ENCODE measurements at places on chromosomes 1 and 21.

DNA sequence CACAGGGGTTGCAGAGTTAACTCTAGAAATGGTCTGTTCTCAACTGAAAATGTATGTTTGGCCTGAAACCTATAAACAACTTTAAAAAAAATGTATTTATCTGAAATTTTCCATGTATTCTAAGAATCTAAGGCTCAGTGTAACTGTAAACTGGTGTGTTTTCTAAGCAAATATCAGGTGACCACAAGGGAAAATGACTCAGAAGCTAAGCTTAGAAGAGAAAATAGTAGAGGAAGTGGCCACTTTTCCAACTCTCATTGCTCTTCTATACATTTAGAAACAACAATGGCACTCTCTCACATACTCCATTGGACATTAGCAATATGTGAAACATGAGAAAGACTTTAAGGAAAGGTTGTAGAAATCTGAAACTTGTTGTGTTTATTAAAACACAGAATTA is 7.5 kb downstream of the TNFSF18 start:
- DNase-seq, result peak; percentile 24

GRCh38 chr1:238318294-238319110 is 427.8 kb upstream of the ZP4 start:
- DNase-seq, result no peak

DNA sequence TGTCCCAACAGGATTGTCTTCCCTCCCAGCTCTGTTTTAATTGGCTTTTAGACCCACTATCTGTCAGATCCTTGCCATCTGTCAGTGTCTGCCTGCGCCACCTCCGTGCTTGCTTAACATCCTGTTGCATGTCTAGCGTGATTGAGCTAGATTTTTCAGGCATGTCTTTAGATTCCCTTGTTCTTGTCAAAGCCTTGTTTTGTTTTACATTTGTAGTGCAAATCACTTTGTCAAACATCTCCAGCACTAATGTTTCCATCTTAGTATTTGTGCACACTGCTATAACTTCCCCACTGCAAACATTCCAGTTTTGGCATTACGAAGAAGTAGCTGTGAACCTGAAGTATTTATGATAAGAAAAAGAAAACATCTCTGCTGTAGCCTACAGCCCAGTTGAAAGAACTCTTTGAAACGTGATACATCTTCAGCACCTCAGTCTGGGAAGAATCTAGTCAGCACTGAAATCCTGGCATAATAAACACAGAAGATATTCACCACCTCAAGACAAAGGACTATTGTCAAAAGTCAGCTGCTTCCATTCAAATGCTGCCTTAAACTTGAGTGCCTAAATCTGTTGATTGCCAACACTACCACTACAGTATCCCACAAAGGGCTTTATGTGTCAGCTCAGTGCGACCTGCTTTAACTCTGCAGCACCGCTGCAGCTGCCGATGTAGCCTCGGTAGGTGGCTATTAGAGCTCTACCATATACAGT is 105.0 kb downstream of the FNBP1L start:
- peak; percentile 85 for DNase-seq

- no peak for DNase-seq
These were observed 65.2 kb upstream of the TMPRSS15 start for GRCh38 chr21:18468790-18469189.

DNA sequence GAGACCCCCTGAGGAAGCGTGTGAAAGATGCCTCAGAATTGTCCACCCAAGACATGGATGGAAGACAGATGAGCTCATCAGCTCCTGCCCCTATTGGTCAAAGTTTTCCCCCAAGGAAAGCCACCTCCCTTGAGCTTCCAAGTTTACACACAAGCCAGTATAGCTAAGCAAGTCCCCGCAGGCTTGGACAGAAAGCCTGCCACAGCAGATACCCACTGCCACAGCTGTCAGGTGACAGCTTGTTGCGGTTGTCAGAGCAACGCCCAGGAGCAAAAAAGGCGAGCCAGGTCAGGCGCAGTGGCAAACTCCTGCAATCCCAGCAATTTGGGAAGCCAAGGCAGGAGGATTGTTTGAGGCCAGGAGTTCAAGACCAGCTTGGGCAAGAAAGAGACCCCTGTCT is 60.9 kb upstream of the IFNAR2 start:
- no peak for DNase-seq

DNA sequence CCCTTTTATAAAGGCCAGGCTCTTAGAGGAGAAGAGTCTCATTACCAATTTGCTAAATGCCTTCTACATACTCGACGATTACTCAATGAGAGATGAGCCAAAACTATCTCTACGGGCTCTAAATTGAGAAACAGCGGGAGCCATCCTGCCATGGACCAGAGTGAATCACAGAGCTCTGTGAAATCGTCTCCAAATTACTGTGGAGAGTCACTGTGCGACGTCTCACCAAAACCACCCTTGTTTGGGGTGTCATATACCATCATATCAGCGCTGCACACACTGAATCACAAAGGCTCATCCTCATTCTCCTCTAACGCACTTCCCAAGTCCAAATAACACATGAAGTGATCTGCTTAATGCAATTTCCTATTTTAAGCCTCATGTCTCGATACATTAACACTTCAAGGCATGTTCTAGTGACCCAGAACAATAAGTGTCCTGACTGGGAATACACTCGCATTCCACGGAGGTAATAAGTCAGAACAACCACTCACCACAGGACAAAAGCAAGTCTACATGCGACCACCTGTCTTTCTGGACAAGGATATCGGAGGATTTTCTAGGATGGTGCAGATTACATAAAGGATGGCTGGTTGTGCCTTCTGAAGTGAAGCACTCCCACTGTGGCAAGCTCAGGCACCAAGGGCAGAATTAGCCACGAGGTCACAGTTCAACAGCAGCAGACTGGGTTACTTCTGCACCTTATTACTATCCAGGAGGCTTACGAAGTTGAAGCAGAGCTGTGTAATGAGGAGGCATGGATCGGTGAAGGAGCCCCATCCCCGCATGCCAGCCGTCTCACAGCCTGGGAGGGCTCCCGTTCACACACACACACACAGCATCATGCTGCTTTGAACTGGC is 44.3 kb downstream of the NID1 start:
- DNase-seq, result no peak

GRCh38 chr1:160483505-160484185 is 39.4 kb downstream of the SLAMF6 start:
- DNase-seq, result no peak

- DNase-seq, result no peak
These were observed 177.4 kb upstream of the NRIP1 start for GRCh38 chr21:15241997-15242736.

DNA sequence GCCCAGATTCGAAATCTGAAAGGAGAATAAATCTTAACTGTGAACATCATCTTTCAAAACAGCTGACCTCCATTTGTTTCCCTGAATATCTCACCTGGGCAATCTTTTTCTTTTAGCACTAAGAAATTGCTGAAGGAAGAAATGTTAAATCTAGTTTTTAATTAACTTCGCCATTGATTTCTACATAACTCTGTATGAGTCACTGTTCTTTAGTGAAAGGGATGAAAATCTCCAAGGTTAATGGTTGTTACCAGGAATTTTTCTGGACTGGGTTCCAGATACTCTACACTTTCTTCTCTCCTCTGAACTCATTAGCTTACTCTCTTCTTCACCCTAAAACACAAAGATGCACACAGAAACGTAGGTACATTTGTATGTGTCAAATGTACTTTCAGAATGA is 235.7 kb downstream of the BACH1 start:
- no peak for DNase-seq

DNA sequence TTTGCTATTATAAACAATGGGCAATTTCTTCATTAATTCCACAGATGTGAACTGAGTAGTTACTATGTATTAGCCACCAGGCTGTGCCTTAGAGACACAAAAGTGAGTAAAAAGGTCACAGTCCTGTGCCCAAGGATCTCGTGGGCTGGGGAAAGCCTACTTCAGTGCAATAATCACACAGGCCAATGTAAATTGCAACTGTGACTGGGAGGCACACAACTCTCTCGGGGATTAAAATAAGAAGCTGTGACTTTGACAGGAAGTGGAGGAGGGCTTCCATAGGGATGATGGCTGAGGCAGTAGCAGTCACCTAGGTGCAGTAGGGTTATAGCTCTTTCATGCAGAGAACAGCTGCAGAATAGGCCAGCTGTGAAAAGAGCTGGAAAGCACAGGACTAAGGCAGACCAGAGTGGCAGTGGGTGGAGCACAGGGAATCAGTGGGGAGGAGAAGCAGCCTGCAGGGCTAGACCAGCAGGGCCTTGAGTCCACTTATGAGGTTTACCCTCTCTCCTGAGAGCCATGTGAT is 121.9 kb downstream of the MAB21L3 start:
- DNase-seq, result peak; percentile 16

GRCh38 chr1:14369526-14370213 is 228.8 kb upstream of the KAZN start:
- DNase-seq, result no peak

- no peak for DNase-seq
These were observed 18.9 kb upstream of the COL6A2 start for GRCh38 chr21:46078978-46079351.

GRCh38 chr1:91803847-91804545 is 82.0 kb downstream of the TGFBR3 start:
- DNase-seq, result peak; percentile 81

DNA sequence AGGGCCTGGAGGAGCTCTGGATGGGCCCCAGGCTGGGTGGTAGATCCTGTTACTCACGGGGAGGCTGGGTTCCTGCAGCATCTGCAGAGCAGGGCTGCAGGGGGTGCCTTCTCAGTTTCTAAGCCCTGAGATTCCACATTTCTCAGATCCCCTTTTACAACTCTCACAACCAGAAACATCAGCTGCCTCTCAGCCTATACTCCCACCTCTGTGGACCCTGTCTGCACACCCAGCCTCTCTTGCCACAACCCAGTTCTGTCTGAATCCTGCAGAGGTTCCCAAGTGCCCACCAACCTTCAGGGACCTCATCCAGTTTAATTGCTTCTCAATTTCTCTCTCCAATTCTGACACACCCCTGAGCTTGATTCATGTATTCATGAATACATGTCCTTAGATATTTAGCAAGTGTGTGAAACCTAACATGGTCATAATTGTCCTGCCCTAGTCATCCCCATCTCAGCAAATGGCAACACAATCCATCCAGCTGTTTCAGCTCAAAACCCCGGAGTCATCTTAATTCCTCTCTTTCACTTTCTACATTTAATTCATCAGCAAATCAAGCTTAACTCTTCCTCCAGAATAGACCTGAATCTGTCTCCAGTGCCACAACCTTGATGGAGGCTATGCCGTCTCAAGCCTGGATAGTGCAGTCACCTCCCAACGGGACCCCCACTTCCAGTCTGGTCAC is 57.0 kb upstream of the NEK2 start:
- no peak for DNase-seq

DNA sequence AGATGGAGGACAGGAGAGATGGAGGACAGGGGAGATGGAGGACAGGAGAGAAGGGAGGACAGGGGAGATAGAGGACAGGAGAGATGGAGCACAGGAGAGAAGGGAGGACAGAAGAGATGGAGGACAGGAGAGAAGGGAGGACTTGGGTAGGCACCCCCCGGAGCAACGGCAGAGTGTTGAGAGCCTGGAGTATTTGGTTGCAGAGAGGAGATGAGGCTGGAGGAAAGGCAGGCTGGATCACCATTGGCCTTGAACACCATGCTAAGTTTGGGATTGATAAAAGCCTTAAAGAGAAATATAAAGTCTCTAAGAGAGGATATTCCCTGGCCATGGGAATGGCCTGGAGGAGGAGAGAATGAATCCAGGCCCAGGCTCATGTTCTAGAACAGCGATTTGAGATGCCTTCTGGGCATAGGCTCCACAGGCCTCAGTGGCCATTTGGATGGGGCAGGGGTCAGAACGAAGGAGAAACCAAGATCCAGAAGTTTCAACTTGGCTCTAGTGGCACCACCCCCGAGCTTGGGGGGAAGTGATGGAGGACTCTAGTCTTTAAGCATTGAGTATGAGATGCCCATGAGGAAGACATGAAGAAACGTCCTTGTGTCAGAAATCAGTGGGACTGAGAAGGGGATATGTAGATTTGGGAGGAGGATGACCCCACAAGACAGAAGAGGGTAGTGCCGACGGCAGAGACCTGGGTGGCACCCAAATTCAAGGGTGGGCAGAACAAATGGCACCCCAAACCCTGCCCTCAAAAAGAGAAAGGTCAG is 47.9 kb upstream of the EDN2 start:
- DNase-seq, result no peak

DNA sequence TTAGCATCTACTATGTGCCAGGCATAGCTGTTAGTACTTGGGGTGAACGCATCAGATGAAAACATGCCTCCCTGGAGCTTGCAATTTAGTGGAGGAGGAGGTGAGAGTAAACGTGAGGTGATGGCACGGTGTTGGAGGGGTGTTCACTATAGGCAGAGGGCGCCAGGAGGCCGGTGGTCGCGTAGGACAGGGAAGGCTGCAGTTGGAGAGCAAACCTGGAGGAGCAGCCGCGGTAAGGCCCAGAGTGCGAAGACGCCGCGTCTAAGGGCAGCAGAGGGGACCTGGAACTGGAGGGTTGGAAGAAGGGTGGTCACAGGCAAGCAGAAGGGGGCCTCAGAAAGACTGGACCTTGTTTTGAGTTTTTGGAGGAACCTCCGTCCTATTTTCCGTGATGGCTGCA is 30.2 kb upstream of the TRIM17 start:
- DNase-seq, result no peak

DNA sequence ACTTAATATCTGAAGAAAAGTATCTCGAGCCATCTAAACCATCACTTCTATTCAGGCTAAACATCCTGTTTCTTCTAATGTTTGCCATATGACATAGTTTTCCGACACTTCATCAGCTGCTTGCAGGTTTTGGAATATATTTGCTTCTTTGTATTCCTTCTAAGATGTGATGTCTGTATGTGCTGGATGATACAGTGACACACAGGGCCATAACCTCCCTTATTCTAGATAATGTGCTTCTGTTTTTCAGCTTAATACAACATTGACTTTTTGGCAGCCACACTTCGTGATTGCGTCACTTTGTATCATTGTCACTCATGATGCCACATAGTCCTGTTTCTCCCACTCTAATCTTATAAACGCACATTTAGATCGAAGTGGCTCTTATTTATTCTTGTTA is 156.3 kb downstream of the CRB1 start:
- peak; percentile 14 for DNase-seq

GRCh38 chr1:151713874-151714273 is 2.7 kb downstream of the CELF3 start:
- DNase-seq, result no peak

- no peak for DNase-seq
These were observed 98.5 kb upstream of the CTTNBP2NL start for GRCh38 chr1:112297536-112297935.

GRCh38 chr1:6343506-6344405 is 49.8 kb downstream of the ACOT7 start:
- peak; percentile 92 for DNase-seq

DNA sequence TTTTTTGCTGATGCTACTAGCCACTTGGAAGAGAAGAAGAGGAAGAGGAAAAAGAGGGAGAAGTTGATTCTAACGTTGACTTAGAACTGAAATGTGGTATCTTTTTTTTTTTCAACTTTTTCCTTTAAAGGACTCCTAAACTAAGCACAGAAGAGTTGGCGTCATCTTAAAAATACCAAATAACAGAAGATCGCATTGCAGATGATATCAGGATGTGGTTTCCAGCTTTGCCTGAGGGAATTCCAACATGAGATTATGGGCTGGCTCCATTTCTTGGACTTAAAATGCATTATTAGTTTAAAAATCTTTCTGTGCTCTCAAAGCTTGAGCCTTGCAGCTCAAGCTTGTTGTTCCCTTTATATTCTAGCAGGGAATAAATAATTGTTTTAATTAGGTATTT is 29.8 kb downstream of the WDR3 start:
- no peak for DNase-seq

Data from hematopoietic multipotent progenitor cell treated with erythropoietin and hydrocortisone succinate and interleukin-3 and kit ligand, for 4 days (in vitro differentiated cells).